ENCODE measurements at places on chromosomes 13 and 19. TPM values are rescaled to one million over a fixed set of nuclear protein-coding genes. Genes with fewer than 3 reads are reported as not detected.

DNA sequence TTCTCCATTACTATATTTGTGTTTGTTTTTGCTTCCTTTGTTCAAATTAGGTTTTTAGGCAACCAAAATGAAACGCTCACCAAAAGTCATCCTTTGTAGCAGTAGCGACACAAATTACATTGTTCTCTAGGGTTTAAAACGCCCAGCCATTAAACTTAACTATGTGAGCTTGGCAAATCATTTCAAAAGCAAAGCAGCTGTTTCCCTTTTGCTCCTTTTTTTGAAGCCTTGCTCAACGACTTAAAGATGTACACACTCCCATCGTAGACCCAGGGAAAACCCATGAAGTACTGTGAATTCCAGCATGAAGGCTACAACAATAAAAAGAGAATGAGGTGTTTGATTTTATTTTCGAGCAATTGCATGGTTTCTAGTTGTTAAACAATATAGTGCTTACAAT lies 106.7 kb downstream of the RAP2A start:
- no peak for DNase-seq

- DNase-seq: no peak
Measured at GRCh38 chr19:28394725-28395124, 818.2 kb downstream of the UQCRFS1 start.

DNA sequence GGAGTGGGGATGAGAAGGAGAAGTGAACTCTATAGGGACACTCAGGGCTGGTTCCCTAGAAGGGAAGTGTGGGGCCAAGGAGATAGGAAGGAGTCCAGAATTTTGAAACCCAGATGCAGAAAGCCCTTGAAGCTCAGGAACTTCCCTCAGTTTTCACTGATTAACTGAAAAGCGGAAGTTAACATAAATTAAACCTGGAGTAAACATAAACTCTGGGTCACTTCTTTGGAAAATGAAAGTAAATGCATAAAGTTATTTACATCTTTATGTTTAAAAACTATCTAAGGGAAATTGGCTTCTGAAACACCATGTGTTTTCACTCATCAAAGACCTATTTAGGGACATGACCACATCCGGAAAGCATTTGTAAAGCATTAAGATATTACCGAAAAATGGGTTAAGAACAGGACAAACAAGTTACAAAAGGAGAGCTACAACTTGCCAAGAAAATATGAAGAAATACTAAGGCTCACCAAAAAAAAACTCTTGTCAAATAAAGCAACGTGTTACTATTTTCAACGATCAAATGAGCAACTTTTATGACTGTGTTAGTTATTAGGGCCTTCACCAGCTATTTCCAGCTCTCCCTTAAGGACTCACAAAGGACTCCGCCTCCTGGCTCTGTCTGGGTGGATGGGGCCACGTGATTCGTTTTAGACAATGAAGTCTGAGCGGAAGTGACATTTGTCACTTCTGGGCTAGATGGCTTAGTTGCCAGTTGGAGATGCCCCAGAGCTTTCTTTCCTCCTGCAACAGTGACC lies 439.1 kb upstream of the ZNF507 start:
- no peak for DNase-seq

- DNase-seq: no peak
Measured at GRCh38 chr13:73715114-73715910, 418.9 kb downstream of the KLF12 start.

DNA sequence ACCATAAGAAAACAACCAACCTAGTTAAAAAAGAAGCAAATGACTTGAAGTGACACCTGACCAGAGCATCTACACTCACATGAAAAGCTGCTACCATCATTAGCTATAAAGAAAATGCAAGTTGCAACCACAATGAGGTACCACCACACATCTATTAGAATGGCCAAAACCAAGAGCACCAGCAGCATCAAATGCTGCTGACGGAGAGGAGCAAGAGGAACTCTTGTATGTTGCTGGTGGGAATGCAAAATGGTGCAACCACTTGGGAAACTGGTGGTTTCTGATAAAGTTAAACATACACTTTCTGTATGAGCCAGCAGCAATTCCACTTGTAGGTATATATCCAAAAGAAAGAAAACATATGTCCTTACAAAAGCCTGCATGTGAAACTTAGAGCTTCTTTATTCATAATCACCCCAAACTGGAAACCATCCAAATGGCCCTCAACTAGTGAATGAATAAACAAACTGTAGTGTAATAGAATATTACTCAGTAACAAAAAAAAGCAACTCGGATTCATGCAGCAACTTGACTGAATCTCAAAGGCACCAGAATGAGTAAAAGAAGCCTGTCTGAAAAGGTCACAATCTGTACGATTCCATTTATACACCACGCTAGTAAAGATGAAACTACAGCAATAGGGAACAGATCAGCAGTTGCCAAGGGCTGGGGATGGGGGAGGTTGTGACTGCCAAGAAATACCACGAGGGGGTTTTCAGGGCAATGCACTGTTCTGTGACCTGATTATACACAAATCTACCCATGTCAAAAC lies 60.9 kb upstream of the RANBP3 start:
- no peak for DNase-seq

GRCh38 chr13:75635101-75635827 lies 866 bp upstream of the LMO7 start:
- no peak for DNase-seq

GRCh38 chr19:676007-676338 lies 219 bp upstream of the FSTL3 start:
- no peak for DNase-seq

DNA sequence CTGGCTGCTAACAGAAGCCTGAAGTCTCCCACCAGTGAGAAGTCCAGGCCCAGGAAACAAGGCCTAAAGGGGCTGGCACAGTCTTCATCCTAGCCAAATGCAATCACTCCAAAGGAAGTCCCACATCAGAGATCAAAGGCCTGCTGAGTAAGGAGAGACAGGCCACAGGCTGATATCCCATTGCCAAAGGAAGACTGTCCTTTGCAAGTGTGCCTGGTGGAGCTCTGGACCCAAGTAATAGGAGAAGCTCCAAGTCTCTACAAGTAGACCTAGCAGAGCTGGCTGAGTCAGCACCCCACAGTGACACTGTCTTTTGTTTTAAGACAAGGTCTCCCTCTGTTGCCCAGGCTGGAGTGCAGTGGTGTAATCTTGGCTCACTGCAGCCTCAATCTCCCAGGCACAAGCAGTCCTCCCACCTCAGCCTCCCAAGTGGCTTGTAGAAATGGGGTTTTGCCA lies 4.5 kb downstream of the DBP start:
- DNase-seq: no peak

DNA sequence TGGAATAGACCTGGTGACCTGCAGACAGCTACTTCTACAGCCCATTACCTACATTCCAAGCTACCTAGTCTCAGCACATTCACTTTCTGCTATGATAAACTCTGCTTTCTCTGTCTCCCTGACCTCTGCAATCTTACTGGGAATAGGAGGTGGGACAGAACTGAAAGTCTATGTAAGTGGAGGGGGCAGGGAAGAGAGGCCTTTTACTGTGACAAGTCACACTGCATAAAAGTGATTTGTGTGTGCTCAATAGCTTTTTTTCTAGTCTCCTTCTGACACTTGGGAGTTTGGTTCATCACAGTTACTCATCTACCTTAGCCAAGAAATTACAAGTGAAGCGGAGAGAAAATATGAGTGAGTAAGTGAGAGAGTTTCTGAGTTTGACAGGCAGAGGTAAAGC lies 322.4 kb downstream of the OLFM4 start:
- DNase-seq: no peak

- no peak for DNase-seq
Measured at GRCh38 chr19:14391156-14391821, 10.0 kb downstream of the ADGRE5 start.

GRCh38 chr19:40755791-40756190 lies 4.8 kb downstream of the SNRPA start:
- no peak for DNase-seq

Gene ERICH4
- total RNA-seq: not detected

Gene DOCK9
- 34.9 TPM for total RNA-seq

Gene VMAC
- total RNA-seq: 1.6 TPM

Gene KLK8
- total RNA-seq: not detected

Gene WDR87
- not detected for total RNA-seq

Gene ATP1A3
- total RNA-seq: 342 TPM

Data from Right ventricle myocardium inferior (tissue), 1 donor.